ENCODE measurements at places on chromosomes 2 and 18. TPM values are rescaled to one million over a fixed set of nuclear protein-coding genes. Genes with fewer than 3 reads are reported as not detected.

UGT1A10 gene
- not detected for total RNA-seq

SRBD1 gene
- 13.0 TPM for total RNA-seq

ADD2 gene
- total RNA-seq, result 3.9 TPM

GREB1L gene
- 7.5 TPM for total RNA-seq

REG1B gene
- 2.0 TPM for total RNA-seq

CROCC2 gene
- not detected for total RNA-seq

Measured in heart left ventricle (tissue), 16 donors.